ENCODE measurements at places on chromosomes 13 and 19.

- peak overlapping the region; percentile 86 for H3K4me3 ChIP-seq
- no peaks in the 10 kb centered on the region for H3K27me3 ChIP-seq
- peaks cover 38% of the 10 kb centered on the region for H3K36me3 ChIP-seq
- peak overlapping the region; percentile 97 for H3K27ac ChIP-seq
Observed at GRCh38 chr19:58098682-58098998, 609 bp upstream of the ZSCAN18 start.

DNA sequence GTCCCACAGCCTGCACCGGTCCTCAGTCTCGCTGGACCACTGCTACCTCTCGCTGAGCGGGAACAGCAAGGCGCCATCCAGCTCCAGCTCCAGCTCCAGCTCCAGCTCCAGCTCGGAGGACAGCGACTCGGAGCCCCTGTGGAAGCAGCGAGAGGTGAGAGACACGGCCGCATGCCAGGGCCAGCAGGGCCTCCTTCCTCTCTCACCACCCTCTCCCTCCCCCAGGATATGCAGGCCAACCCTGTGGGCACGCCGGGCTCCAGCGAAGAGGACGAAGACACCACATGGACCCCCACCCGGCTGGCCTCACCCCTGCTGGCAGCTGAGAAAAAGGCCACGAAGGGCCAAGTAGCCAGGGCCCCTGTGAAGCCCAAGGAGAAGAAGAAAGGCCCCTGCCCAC, 7.3 kb downstream of the SIX5 start:
- H3K27ac ChIP-seq: no peak overlapping the region
- no peaks in the 10 kb centered on the region for H3K4me1 ChIP-seq
- H3K4me3 ChIP-seq: no peak overlapping the region
- no peak for DNase-seq
- H3K27me3 ChIP-seq: peaks cover 16% of the 10 kb centered on the region

DNA sequence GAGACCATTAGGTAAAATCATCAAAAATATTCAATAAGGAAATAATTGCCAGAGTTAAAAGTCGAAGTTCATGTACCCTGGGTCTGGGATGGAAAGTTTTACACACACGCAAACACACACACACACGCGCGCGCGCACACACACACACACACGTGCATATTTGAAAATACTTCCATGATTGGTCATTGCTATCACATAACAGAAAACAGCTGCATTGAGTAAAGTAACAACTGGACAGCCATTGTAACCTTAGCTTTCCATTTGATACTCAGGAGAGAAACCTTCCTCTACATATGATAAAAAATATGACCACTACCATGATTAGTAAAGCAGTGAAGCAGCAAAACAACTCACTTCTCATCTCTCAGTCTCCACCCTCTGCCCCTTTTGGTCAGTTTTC, 490.0 kb upstream of the SGCG start:
- H3K36me3 ChIP-seq: no peaks in the 10 kb centered on the region
- H3K4me1 ChIP-seq: no peaks in the 10 kb centered on the region
- no peaks in the 10 kb centered on the region for H3K27me3 ChIP-seq

- H3K36me3 ChIP-seq: peaks cover 11% of the 10 kb centered on the region
- H3K27ac ChIP-seq: peak within 1 kb of the TSS; percentile 89
- DNase-seq: peak; percentile 74
- peak within 1 kb of the TSS; percentile 82 for H3K4me3 ChIP-seq
- H3K4me1 ChIP-seq: peaks cover 31% of the 10 kb centered on the region
- H3K27me3 ChIP-seq: no peaks in the 10 kb centered on the region
Observed at GRCh38 chr13:108269601-108270328, at the start of gene TNFSF13B. Gene TNFSF13B (plus strand): TSS chr13:108269718. CDS start chr13:108269896, 178 bp downstream.

DNA sequence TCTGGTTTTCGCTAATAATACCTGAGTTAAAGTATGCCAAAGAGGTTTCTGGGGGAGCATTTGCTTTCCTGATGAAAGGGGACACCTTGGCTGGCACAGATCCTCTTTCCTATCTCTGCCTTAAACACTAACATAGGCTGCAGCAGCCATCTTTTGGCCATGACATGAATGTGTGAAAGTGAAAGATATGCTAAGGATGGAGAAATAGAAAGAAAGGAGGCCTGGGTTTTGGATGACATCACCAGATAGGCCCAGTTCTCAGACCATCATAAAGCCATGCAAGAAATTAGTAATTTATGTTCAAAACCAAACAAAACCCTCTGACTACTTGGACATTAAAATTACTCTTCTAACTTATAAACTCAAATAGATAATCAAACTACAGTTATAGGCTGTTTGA, 279.7 kb downstream of the COG6 start:
- peaks cover under 1% of the 10 kb centered on the region for H3K27me3 ChIP-seq
- no peaks in the 10 kb centered on the region for H3K36me3 ChIP-seq
- no peak overlapping the region for H3K4me3 ChIP-seq
- peaks cover 23% of the 10 kb centered on the region for H3K4me1 ChIP-seq
- H3K27ac ChIP-seq: no peak overlapping the region
- no peak for DNase-seq

- no peak overlapping the region for H3K27ac ChIP-seq
- no peaks in the 10 kb centered on the region for H3K4me1 ChIP-seq
- no peak for DNase-seq
- no peak overlapping the region for H3K4me3 ChIP-seq
- no peaks in the 10 kb centered on the region for H3K27me3 ChIP-seq
Observed at GRCh38 chr13:22596171-22596863, 584.5 kb upstream of the SGCG start.

- no peaks in the 10 kb centered on the region for H3K4me1 ChIP-seq
- H3K36me3 ChIP-seq: no peaks in the 10 kb centered on the region
- no peak for DNase-seq
- no peak overlapping the region for H3K27ac ChIP-seq
- no peaks in the 10 kb centered on the region for H3K27me3 ChIP-seq
Observed at GRCh38 chr13:38024431-38024830, 154.9 kb upstream of the TRPC4 start.
